PC-9 (cell line): ENCODE measurements at places on chromosomes 2 and 18. TPM values are rescaled to one million over a fixed set of nuclear protein-coding genes. Genes with fewer than 3 reads are reported as not detected.

The OR6B2 gene
- total RNA-seq = not detected in 2 replicates

The HTR2B gene
- not detected in 2 replicates for total RNA-seq

The MAT2A gene
- 169 and 206 TPM in 2 replicates for total RNA-seq

The ABHD1 gene
- total RNA-seq = not detected in 2 replicates

DNA sequence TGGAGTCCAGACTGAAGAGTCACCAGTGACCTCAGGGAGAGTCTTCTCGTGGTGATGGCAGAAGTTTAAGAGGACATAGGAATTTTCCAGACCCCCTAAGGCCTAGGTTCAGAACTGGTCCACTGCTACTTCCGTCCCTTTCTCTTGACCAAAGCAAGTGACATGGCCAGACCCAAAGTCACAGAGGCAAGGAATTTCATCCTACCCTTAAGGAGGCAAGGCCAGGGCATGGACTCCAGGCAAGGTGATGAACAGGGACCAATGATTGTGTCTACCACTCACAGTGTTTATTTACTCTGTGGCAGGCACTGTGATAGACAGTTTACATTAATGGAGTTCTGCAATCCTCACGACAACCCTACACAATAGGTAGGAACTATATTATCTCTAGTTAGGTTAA, 265.1 kb downstream of the GLI2 start:
- H3K36me3 ChIP-seq = no peaks in the 10 kb centered on the region
- peaks cover 30% of the 10 kb centered on the region for H3K27me3 ChIP-seq
- no peaks in the 10 kb centered on the region for H3K4me1 ChIP-seq
- no peak overlapping the region for H3K4me3 ChIP-seq
- DNase-seq = no peak
